Iris pigment epithelial cell (primary cell): ENCODE measurements at places on chromosomes 3 and 15.

- DNase-seq = no peak
Measured at GRCh38 chr3:37297459-37297858, 123.1 kb upstream of the LRRFIP2 start.

DNA sequence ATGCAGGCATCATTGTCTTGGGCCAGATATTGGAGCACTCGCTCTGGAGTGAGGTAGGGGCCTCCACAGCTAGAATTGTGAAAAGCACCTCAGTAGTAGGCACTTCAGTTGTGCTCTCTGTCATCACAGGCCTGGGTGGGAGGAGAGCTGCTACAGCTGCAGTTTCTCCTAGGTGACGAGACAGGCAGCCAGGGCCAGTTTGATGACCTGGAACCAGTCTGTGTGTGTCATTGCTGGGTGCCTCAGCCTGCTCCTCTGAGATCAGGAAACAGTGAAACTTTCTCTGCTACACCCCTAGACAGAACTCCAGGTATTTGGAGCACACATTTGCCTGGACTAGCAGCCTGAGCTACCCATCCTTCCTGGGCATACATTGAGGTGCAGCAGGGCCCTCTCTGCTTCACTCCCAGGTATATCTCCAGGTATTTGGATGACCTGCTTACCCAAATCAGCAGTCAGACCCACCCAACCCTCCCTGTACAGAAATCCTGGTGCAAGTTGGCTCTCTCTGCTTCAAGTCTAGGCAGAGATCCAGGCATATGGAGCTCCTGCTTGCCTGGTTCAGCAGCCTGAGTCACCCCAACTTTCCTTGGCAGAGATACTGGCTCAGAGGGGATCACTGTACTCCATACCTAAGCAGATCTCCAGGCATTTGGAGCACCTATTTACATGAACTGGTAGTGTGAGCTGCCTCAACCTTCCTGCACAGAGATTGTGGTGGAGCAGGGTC lies 54.3 kb upstream of the SGO1 start:
- DNase-seq = no peak

- DNase-seq = no peak
Measured at GRCh38 chr3:113118336-113118735, 93.0 kb upstream of the BOC start.

- no peak for DNase-seq
Measured at GRCh38 chr3:48685293-48685602, 467 bp downstream of the NCKIPSD start.

- no peak for DNase-seq
Measured at GRCh38 chr3:37668818-37669610, 192.7 kb upstream of the CTDSPL start.

DNA sequence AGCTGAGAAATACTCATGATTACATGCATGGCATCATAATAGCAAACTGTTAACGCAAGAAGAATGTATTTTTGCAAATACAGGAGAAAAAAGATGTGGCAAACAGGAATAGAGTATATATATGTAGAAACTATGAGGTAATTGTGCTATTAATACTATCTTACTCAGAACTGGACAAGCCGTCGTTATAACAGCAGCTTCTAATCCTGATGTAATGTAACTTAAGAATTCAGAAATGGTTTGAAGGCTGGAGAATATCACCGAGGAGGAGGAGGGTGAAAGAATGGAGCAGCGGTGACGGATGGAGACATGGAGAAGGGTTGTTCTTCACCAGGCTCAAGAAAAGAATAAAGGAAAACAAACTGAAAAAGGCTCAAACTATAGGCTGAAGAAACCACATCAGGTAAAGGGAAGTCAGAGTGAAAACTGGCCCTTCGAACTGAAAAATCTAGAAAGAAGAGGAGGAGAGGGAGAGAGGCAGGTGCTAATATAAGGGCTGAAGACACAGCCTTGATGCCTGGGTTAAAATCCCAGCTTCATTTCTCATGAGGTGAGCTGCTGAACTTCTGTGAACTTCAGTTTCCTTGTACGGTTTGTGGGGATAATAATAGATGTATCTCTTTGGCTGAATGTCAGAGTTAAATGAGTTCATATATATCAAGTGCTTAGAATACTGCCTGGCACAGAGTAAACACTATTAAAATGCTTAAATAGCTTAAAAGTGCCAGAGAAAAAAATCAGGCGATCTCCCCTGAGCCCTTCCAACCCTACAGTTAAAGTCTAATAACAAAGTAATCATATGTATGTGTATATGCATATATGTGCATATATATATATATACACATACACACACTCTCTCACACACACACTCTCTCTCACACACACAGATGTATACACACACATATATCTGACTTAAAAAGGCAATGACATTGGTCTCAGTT lies 43.9 kb downstream of the GOLIM4 start:
- peak; percentile 70 for DNase-seq

GRCh38 chr15:44193651-44194322 lies 1.3 kb downstream of the FRMD5 start:
- DNase-seq = peak; percentile 47

DNA sequence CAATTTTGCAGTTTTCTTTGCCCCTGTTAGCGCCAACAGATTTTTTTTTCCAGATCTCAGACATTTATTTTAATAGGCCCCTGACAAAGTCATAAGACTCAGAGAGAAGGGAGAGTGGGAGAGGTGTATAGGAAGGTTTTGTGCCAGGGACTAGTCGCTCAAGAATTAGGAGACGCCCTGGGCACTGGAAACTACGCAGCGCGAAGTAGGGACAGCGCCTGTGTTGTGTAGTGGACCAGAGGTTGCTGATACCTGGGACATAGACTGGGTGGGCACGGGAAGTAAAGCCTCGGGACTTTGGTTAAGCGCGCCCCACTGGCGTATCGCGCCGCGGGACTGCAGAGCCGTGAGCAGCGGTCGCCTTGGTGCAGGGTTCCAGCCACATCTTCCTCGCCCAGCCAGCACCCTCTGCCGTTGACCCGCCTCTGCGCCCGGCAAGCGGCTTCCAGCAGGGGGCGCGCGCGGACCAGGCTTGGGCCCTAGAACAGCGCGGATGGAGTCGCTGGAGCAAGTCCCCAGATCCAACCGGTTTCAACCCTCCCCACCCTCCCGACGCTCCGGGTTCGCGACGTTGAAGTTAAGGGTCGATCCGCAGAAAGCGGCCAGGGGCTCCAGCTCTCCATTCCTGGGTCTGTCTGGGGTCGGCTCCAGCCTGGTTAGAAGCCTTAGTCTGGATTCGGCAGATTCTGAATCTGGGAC lies 3.0 kb upstream of the ISLR2 start:
- DNase-seq = peak; percentile 83

DNA sequence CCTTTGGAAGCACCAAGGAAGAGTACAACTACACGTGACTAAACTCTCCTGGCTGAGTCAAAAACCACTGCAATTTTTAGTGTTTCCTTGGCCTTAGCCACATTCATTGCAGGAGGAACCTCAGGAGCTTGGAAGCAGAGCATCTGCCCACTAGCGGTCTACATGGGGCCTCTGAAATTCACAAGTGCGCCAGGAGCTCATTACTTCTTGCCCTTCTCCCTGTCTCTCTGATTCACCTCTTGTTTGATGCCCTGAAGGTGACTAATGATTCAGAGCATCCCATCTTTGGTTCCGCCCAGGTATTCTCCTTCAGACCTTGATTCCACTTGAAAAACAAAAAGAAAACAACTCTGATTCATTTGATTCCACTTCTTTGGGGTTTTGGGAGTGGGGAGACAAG lies 201.1 kb upstream of the LPP start:
- no peak for DNase-seq

DNA sequence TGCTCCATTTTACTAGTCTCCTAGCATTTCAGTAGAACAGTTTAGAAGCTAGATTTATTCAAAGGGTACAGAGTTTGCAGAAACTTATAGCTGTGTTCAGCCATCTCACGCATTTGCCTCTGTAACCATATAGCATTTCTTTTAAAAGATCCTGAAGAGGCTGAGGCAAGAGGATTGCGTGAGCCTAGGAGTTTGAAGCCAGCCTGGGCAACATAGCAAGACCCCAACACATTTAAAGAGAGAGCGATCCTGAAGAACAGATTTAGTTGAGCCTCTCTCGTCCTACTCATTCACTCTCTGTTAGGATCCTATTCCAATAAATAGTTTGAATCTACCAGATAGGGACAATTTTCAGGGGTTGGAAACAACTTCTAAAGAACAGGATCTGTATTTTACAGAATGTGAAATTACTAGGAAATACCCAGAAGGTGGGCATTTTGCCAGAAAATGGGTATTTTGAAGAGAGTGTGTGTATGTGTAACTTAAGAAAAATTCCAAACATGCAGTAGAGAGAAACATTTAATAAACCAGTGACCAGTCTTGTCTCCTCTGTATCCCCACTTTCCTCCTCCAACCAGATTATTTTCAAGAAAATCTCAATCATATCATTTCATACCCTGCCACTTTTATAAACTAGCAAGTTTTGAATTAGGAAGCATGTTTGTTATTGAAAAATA lies 4.5 kb downstream of the EIF3J start:
- peak; percentile 92 for DNase-seq

DNA sequence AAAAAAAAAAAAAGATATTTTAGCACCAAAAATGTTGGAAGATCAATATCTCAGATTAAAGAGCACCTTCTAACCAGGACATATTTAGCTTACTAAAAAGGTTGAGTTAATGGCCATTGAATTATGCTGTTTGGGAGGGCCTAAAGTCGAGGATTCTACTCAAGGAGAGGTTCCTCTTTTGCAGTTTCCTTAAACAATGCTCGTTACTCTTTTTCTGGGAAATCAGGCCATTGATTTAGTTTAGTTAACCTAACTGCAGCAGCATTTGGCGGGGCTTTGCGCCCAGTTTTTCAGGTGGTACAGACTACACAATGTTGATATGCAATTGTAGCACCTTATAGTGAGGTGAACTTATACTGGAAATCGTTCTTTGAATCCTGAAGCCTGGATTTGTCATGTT lies 6.8 kb downstream of the ABHD2 start:
- DNase-seq = no peak

- no peak for DNase-seq
Measured at GRCh38 chr15:26630857-26631256, 142.0 kb downstream of the GABRB3 start.

GRCh38 chr15:67065531-67066005 lies at the start of gene SMAD3:
Gene SMAD3 (plus strand): TSS chr15:67065602. CDS start chr15:67066155, 553 bp downstream.
- peak; percentile 98 for DNase-seq

GRCh38 chr15:64687172-64687571 lies 88.2 kb downstream of the RBPMS2 start:
- no peak for DNase-seq

DNA sequence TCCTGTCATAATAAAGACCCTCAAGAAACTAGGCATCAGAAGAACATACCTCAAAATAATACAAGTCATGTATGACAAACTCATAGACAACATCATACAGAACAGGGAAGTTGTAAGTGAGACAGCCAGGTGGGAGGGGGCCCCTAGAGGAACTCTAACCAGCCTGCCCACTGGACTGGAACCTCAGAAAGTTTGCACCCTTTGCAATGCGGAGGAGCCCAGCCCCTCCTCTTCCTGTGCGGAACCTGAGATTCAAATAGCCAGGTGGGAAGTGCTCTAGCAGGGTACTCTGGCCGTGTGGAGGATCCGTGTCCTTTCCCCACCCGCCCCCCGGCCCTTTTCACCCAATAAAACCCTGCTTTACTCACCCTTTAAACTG lies 387.0 kb upstream of the CBLB start:
- no peak for DNase-seq

DNA sequence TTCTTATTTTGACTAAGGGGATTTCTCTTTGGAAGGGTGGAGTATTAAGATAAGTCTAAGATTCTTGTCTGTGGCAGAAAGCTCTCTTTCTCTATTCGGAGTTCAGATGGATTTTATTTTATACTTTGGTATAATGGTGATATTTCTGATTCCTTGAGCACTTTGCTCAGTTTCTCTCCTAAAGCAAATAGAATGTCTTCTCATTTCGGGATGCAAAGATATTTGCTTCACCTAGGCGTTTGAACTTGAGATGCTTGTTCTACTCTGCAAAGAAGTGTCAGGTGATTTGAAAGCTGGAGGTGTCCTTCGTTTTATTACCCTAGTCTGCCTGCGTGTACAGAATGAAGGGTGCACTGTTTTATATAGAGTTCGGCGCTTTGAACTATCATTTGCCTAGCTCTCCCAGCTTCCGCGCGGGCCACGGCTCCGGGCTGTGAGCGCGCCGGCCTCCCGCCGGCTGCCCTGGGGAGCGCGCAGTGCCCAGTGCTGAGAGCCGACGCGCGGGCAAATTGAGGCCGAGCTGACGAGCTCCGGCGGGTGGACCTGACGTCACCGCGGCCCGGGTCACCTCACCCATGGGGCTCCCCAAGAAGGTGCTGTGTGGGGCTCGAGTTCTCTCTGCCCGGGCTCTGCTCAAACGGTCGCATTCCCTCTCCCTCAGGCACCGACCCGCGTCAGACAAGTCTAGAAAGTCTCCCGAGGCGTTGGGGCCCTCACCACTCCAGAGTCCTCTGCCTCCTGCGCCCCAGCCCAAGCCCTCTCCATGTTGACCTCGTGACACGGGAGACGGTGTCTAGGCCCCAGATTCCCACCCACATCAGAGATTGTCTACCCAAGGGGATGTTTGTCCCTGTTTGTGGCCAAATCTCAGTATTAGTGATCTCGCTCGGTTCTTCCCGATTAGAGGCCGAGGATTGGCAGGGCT lies 7.5 kb downstream of the SOX2 start:
- DNase-seq = no peak

DNA sequence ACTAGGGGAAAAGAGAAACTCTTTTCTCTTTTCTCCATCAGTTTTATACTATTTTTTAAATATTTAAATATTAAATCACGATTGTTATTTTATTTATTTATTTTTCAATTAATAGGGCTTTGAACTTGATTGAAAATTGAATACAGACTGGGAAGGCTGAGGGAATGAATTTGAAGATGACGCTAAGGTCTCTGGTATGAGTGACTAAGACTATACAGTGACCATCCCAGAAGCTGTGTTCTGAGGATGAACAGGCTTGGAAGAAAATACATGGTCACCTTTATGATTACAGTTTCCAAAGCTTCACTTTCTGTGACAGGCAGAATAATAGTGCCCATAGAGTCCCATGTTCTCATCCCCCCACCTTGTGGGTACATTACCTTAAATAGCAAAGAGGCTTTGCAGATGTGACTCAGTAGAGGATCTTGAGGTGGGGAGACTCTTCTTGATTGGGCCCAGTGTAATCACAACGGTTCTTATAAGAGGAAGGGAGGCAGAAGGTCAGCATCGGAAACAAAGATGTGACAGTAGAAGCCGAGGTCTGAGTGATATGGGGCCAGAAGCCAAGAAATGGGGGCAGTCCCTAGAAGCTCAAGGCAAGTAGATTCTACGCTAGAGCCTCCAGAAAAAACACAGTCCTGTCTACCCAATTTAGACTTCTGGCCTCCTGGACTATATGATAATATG lies 51.0 kb upstream of the LPP start:
- no peak for DNase-seq

- no peak for DNase-seq
Measured at GRCh38 chr15:81497238-81497637, 123.2 kb upstream of the TMC3 start.

GRCh38 chr15:77276943-77277342 lies 143.0 kb downstream of the PEAK1 start:
- no peak for DNase-seq

- DNase-seq = no peak
Measured at GRCh38 chr3:88936831-88937230, 170.6 kb upstream of the EPHA3 start.

GRCh38 chr3:133956982-133957381 lies 61.3 kb upstream of the RAB6B start:
- no peak for DNase-seq
